ENCODE measurements at places on chromosomes 4 and X.
A peak's percentile ranks its signal among the peaks of the same experiment; 100 is the strongest.

- DNase-seq, result peak; percentile 27
These were observed 31.1 kb upstream of the WDR17 start for GRCh38 chr4:176034499-176034898.

- DNase-seq, result no peak
These were observed 525.8 kb downstream of the NLGN4X start for GRCh38 chrX:5702890-5703289.

DNA sequence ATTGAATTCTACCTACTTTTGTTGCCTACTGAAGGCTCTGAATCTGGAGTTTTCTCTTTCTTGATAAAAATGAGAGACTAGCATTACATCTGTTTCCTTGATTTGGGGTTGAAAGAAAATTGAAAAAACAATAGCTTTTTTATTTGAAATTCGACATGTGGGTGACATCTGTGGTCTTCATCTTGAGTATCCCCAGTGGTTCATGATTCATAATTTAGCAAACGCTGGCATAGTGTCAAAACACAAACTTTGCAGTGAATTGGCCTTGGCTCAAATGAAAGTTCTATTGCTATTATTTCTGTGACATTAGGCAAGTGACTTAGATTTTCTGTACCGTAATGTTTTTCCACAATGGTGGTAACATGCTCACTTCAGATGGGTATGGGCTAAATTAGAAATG is 747.6 kb downstream of the PCDH7 start:
- DNase-seq, result no peak

- no peak for DNase-seq
These were observed 1052.6 kb downstream of the RPA4 start for GRCh38 chrX:97936296-97936695.

GRCh38 chr4:158032733-158033415 is 140.0 kb downstream of the GASK1B start:
- no peak for DNase-seq

DNA sequence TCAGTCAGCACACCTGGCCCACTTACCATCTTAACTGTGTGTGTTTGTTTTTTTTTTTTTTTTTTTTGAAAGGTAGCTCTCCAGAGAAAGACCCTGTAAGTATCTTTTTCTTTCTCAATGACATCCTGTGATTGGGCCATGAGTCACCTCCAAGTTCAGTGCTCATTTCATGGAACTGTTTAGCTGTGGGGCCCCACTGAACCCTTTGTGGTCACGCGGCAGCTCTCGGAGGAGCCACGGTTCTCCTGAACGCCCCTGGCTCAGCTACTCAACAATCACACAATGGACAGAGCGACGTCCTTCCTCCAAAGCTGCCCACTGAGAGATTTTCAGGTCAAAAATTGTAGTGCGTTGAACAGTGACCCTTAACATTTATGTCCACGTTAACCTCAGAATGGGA is 14.2 kb upstream of the IL3RA start:
- peak; percentile 63 for DNase-seq

DNA sequence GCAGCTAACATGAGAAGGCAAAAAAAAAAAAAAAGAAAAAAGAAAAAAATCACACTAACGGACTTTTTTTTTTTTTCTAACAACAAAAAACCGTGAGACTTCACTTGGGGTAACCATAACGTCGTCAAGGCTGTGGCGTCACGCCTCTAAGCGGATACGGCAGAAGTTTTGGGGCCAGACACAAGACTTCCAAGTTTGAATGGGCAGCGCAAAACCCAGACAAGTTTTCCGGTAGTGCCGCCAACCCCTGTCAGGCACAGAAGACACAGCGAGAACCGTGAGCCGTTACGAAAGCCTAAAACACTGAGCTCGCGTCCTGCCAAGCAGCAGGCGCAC is 556 bp upstream of the SMARCA5 start:
- DNase-seq, result no peak

DNA sequence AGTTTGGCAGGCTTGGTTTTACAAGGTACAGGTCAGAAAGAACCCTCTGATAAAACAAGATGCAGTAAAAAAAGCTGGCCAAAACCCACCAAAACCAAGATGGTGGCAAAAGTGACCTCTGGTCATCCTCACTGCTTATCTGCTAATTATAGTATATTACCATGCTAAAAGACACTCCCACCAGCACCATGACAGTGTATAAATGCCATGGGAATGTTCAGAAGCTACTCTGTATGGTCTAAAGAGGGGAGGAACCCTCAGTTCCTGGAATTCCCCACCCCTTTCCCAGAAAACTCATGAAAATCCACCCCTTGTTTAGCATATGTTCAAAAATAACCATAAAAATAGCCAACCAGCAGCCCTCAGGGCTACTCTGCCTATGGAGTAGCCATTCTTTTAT is 38.1 kb upstream of the CXCL13 start:
- no peak for DNase-seq

GRCh38 chr4:54585321-54586000 is 72.3 kb upstream of the KIT start:
- DNase-seq, result no peak
